T-helper 17 cell (primary cell): ENCODE measurements at places on chromosomes 7 and 10.

DNA sequence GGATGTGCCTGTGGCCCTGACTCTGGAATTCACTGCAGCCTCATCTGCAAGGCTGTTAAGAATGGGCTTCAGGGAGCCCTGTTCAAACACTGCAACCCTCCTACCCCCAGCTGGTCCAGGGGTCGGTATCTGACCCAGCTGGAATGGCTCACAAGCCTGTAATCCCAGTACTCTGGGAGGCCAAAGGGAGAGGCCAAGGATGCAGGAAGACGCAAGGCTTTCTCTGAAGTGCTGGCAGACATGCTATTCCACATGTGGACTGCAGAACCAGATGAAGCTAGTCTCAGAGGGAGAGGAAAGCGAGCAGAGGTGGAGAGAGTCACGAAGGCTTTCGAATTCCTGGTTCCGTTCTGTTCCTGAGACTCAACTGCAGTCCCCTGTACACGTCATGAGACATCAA is 45.0 kb downstream of the ESYT2 start:
- DNase-seq: no peak

GRCh38 chr7:159097661-159098423 is 46.8 kb downstream of the VIPR2 start:
- no peak for DNase-seq

DNA sequence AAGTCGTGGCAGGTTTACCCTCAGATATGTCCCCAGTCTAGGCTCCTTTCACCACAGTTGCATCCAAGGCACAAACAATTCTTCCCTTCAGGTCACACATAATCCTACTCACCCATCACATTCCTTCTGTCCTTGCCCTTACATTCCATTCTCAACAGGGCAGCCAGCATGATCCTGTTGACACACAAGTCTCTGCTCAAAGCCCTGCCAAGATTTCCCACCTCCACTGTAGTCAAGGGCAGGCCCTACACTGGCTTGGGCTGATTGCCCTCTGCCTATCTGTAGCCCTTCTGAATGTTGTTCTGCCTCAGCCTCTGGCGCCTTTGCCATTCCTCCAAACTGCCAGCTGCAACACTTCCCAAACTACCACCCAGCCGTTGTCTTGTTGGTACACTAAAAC is 187.9 kb upstream of the AKR1E2 start:
- no peak for DNase-seq

GRCh38 chr10:10702211-10702610 is 315.5 kb upstream of the CELF2 start:
- DNase-seq: no peak

GRCh38 chr7:33775790-33776189 is 129.5 kb upstream of the BMPER start:
- no peak for DNase-seq
